Cardiac muscle cell (in vitro differentiated cells and primary cell): ENCODE measurements at places on chromosomes 3 and 15. TPM values are rescaled to one million over a fixed set of nuclear protein-coding genes. Genes with fewer than 3 reads are reported as not detected.

The IDH3A gene
- 63.1 and 80.6 TPM in 2 replicates for total RNA-seq

GRCh38 chr3:62242831-62243509, 130.4 kb downstream of the FEZF2 start:
- H3K4me3 ChIP-seq, result no peak overlapping the region
- H3K27me3 ChIP-seq, result no peaks in the 10 kb centered on the region
- H3K4me1 ChIP-seq, result peaks cover 24% of the 10 kb centered on the region
- H3K27ac ChIP-seq, result no peak overlapping the region
- no peak for DNase-seq
- H3K36me3 ChIP-seq, result no peaks in the 10 kb centered on the region

GRCh38 chr3:197709135-197709534, 27.6 kb downstream of the RUBCN start:
- DNase-seq, result no peak
- H3K4me3 ChIP-seq, result no peak overlapping the region
- peaks cover 22% of the 10 kb centered on the region for H3K4me1 ChIP-seq
- H3K36me3 ChIP-seq, result no peaks in the 10 kb centered on the region
- H3K27ac ChIP-seq, result no peak overlapping the region

- no peak overlapping the region for H3K27ac ChIP-seq
- H3K36me3 ChIP-seq, result no peaks in the 10 kb centered on the region
- DNase-seq, result no peak
- no peaks in the 10 kb centered on the region for H3K4me1 ChIP-seq
- no peak overlapping the region for H3K4me3 ChIP-seq
These were observed 249.5 kb upstream of the AZI2 start for GRCh38 chr3:28598165-28598564.

- H3K36me3 ChIP-seq, result no peaks in the 10 kb centered on the region
- no peaks in the 10 kb centered on the region for H3K4me1 ChIP-seq
- DNase-seq, result no peak
- no peak overlapping the region for H3K27ac ChIP-seq
- H3K27me3 ChIP-seq, result no peaks in the 10 kb centered on the region
These were observed 195.9 kb downstream of the TP63 start for GRCh38 chr3:189827108-189827507.

GRCh38 chr3:97939401-97939800, 32.8 kb downstream of the RIOX2 start:
- DNase-seq, result no peak
- H3K4me1 ChIP-seq, result no peaks in the 10 kb centered on the region
- H3K27ac ChIP-seq, result no peak overlapping the region

The TGM4 gene
- not detected in 2 replicates for total RNA-seq

- H3K4me3 ChIP-seq, result no peak overlapping the region
- H3K36me3 ChIP-seq, result no peaks in the 10 kb centered on the region
- no peaks in the 10 kb centered on the region for H3K27me3 ChIP-seq
- DNase-seq, result peak; percentile 55
These were observed 8.4 kb upstream of the CMTM7 start for GRCh38 chr3:32383136-32383711.

DNA sequence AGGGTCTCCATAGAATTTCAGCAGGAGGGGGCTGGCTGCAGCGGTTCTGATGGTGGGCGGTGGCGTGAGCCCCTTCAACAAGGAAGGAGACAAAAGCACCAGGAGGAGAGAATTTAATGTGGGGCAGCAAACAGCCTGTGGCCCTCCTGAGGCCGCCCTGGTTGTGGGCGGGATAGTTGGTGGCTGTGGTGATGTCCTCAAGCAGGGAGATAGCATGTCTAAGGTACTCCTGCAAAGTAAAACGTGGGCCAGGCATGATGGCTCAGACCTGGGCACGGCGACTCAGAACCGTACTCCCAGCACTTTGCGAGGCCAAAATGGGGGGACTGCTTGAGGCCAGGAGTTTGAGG, 94.0 kb downstream of the LRRK1 start:
- no peak overlapping the region for H3K4me3 ChIP-seq
- peak overlapping the region; percentile 35 for H3K27ac ChIP-seq
- H3K4me1 ChIP-seq, result peaks cover 21% of the 10 kb centered on the region
- H3K36me3 ChIP-seq, result no peaks in the 10 kb centered on the region
- H3K27me3 ChIP-seq, result no peaks in the 10 kb centered on the region

DNA sequence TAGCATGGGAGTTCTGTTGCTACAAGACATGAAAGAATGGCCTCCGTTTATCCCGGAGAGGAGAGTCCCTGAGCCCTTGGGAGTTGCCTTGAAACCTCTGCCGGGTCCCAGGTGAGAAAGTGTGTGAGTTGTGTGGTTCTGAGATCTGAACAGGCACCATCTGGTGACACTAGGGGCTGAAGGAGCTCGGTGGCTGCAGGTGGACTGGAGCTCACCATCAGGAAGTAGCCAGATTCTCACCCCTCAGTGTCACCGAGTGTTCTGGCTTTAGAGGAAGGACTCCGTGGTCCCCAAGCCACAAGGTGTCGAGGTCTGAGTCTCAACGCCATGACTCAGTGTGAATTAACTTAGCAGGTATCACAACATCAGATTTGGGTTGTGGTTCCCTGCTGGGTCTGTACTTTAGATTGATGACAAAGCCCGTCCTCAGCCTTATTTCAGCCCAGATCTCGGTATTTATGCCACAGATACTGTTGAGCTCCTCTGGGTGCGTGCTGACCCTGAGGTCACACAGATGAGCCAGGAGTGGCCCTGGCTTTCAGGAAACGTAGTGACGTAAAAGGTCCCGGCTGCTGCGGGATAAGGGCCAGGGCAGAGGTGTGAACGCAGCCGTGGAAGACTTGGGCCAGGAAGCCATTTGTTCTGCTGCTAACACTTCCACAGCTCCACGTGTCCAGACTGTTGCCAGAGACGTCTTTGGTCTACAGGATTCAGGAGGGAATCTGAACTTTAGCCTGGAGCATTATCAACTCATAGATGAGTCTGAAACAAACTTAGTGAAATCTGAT, 54.4 kb downstream of the PGPEP1L start:
- DNase-seq, result no peak
- peaks cover 22% of the 10 kb centered on the region for H3K36me3 ChIP-seq
- H3K4me1 ChIP-seq, result no peaks in the 10 kb centered on the region
- no peak overlapping the region for H3K27ac ChIP-seq
- H3K4me3 ChIP-seq, result no peak overlapping the region

- no peak for DNase-seq
- H3K27ac ChIP-seq, result no peak overlapping the region
- no peak overlapping the region for H3K4me3 ChIP-seq
- no peaks in the 10 kb centered on the region for H3K4me1 ChIP-seq
- H3K36me3 ChIP-seq, result no peaks in the 10 kb centered on the region
- H3K27me3 ChIP-seq, result no peaks in the 10 kb centered on the region
These were observed 78.3 kb downstream of the WNT7A start for GRCh38 chr3:13801361-13802204.

- no peak overlapping the region for H3K27ac ChIP-seq
- no peak overlapping the region for H3K4me3 ChIP-seq
- H3K4me1 ChIP-seq, result peaks cover 6% of the 10 kb centered on the region
- H3K27me3 ChIP-seq, result no peaks in the 10 kb centered on the region
- peak; percentile 14 for DNase-seq
These were observed 87.5 kb downstream of the CORO2B start for GRCh38 chr15:68666120-68666811.

DNA sequence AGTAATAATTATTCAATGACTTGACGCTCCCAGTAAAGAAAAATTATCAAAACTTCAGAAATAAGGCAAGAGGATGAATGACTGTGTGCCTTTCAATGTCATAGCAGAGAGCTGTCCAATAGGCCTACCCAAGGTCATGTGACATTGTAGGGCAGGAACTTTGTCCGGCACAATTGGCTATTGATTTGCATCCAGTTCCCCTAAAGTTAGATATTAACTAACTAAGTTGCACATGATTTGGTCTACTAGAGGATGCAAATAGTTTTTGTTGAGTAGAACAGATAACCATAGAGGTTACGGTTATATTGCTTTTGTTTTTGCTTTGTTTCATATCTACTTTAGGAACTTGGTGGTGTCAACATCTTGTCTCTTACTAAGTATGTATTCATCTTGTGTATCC, 127.9 kb upstream of the PFN2 start:
- no peaks in the 10 kb centered on the region for H3K4me1 ChIP-seq
- no peaks in the 10 kb centered on the region for H3K36me3 ChIP-seq

DNA sequence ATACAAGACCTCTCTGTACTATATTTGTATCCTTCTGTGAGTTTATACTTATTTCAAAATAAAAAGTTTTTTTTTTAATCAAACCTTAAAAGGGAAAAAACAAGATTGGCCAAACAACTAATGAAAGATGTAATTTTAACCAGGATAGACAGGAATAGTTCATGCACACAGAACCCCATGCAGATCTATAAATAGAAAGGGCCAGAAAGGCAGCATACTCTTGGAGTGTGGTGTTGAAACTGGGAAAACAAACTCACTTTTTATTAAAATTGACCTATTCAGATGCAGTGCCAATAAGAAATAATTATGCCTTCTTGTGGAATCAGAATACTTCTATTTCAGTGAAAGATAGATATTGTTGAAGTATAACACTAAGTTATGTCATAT, 204.6 kb downstream of the PLCL2 start:
- no peak for DNase-seq
- H3K36me3 ChIP-seq, result peaks cover 11% of the 10 kb centered on the region
- peak overlapping the region; percentile 27 for H3K27ac ChIP-seq
- H3K4me1 ChIP-seq, result peaks cover 17% of the 10 kb centered on the region
- no peaks in the 10 kb centered on the region for H3K27me3 ChIP-seq
- H3K4me3 ChIP-seq, result no peak overlapping the region

- peaks cover 7% of the 10 kb centered on the region for H3K4me1 ChIP-seq
- H3K27me3 ChIP-seq, result no peaks in the 10 kb centered on the region
- no peak for DNase-seq
- no peak overlapping the region for H3K27ac ChIP-seq
- no peaks in the 10 kb centered on the region for H3K36me3 ChIP-seq
These were observed 42.3 kb downstream of the RAB8B start for GRCh38 chr15:63231706-63232105.

The COL6A5 gene
- not detected in 2 replicates for total RNA-seq

- H3K36me3 ChIP-seq, result peaks cover 6% of the 10 kb centered on the region
- H3K27me3 ChIP-seq, result no peaks in the 10 kb centered on the region
- no peak for DNase-seq
These were observed 26.5 kb downstream of the CCNB2 start for GRCh38 chr15:59131456-59131855.

GRCh38 chr3:117630469-117630868, 920.9 kb downstream of the TUSC7 start:
- H3K27ac ChIP-seq, result no peak overlapping the region
- no peak overlapping the region for H3K4me3 ChIP-seq
- H3K36me3 ChIP-seq, result no peaks in the 10 kb centered on the region
- no peak for DNase-seq

DNA sequence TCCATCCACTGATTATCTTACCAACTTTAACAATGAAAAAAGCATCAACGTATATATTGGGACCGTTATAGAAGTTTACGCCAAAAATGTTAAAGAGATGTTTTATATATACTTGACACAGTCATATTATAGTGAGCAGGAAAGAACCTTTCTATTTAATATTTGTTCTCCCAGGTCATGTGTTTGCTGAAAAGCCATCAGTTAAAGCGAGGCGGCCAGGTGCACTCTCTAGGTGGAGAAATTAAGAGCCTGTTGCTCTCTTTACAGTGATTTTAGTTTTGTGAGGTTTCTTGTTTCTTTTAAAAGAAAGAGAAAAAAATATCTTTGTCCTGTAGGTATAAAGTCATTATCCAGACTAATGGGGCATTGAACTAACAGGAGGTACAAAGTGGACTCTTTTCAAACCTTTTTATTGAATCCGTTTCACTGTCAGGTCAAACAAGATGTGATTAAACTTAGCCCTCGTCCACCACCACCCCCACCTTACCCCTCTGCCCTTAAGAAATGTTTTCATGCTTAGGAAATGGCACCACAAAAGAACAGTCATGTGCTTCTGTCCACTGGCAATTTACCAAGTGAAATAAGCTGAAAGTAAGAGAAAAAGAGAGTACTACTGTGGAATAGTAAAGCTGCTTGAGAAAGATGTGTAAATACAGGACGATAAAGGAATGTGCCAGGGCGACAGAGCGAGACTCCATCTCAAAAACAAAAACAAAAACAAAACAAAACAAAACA, 279.9 kb downstream of the PTPRG start:
- H3K4me1 ChIP-seq, result peaks cover 4% of the 10 kb centered on the region
- H3K27ac ChIP-seq, result no peak overlapping the region
- no peaks in the 10 kb centered on the region for H3K36me3 ChIP-seq

The HGD gene
- total RNA-seq, result 0.39 TPM in 1 of 2 replicates, not detected in the other

GRCh38 chr15:75916978-75917377, 13.3 kb downstream of the FBXO22 start:
- H3K4me1 ChIP-seq, result peaks cover 5% of the 10 kb centered on the region
- H3K36me3 ChIP-seq, result peaks cover 23% of the 10 kb centered on the region
- no peaks in the 10 kb centered on the region for H3K27me3 ChIP-seq
- no peak overlapping the region for H3K27ac ChIP-seq
- no peak overlapping the region for H3K4me3 ChIP-seq

GRCh38 chr3:72384602-72385001, 463.6 kb downstream of the SHQ1 start:
- H3K4me3 ChIP-seq, result no peak overlapping the region
- no peaks in the 10 kb centered on the region for H3K27me3 ChIP-seq
- peaks cover 27% of the 10 kb centered on the region for H3K4me1 ChIP-seq
- no peak overlapping the region for H3K27ac ChIP-seq

The MYRIP gene
- 0.21 and 0.36 TPM in 2 replicates for total RNA-seq

- no peak overlapping the region for H3K4me3 ChIP-seq
- H3K27me3 ChIP-seq, result no peaks in the 10 kb centered on the region
- no peak for DNase-seq
- no peaks in the 10 kb centered on the region for H3K36me3 ChIP-seq
- no peaks in the 10 kb centered on the region for H3K4me1 ChIP-seq
These were observed 14.4 kb downstream of the ABHD17C start for GRCh38 chr15:80709542-80709941.

DNA sequence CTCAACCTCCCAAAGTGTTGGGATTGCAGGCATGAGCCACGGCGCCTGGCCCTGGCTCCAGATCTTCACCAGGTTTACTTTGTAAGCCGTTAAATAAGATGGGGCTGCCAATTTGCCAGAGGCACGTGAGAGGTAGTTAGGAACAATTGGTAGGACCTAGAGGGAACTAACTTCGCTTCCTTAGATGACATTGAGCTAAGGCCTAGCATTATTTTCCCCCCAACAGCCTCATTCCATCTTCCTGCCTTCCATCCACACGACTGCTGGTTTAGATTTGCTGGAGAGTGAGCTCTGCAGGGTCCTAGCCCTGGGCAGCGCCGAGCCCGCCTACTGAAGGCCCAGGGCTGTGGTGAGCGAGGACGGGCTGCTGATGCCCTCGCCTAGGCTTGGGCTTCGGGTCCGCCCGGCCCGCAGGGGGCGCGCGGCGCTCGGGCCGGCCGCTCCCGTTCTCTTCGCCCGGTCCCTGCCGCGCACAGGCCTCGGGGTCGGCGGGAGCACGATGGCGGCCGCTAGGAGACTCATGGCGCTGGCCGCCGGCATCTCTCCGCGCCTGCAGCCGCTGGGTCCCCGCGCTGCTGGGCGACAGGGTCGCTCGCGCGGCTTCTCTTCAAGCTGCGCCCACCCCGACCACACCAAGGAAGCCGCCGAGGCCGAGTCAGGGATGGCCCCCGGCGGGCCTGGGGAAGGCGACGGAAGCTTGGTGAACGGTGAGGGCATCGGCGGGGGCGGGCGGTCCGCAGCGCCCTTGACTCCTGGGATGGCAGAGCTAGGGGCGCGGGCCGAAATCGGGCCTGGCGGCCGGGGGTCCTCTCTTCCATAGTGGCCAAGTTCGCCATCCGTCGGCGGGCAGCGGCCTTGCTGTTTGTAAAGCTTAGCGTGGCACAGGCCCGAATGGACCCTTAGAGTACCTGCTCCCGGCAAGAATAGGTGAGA, 21.9 kb downstream of the DHX30 start:
- peak overlapping the region; percentile 82 for H3K27ac ChIP-seq
- H3K36me3 ChIP-seq, result peaks cover 24% of the 10 kb centered on the region
- peak; percentile 92 for DNase-seq
- no peaks in the 10 kb centered on the region for H3K27me3 ChIP-seq
- H3K4me3 ChIP-seq, result peak overlapping the region; percentile 97
